ENCODE measurements at places on chromosomes 16 and 17.

GRCh38 chr16:6124136-6124535, 1026.5 kb upstream of the EEF2KMT start:
- no peak for DNase-seq

DNA sequence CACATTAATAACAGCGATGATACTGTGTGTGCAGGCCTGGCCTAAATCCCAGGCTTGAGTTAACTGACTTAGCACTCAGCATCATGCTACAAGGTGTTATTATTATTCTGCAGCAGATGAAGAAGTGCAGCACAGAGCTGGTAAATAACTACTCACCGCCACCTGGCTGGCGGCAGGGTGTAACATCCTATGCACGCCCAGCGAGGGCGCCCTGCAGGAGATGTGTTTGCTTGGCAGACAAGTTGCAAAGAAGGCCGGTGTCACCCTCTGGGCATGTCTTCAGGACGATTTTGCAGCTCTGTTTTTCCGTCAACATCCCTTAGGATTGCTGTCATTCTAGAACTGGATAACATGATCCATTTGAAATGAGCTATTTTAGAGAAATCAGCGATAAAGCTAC, 30.1 kb downstream of the DNAH9 start:
- no peak for DNase-seq

- no peak for DNase-seq
These were observed 472.4 kb downstream of the PMP22 start for GRCh38 chr17:14792746-14793145.

- DNase-seq, result no peak
These were observed 662.8 kb downstream of the WWOX start for GRCh38 chr16:78762222-78762621.

- no peak for DNase-seq
These were observed 29.5 kb upstream of the MED9 start for GRCh38 chr17:17447264-17447663.

DNA sequence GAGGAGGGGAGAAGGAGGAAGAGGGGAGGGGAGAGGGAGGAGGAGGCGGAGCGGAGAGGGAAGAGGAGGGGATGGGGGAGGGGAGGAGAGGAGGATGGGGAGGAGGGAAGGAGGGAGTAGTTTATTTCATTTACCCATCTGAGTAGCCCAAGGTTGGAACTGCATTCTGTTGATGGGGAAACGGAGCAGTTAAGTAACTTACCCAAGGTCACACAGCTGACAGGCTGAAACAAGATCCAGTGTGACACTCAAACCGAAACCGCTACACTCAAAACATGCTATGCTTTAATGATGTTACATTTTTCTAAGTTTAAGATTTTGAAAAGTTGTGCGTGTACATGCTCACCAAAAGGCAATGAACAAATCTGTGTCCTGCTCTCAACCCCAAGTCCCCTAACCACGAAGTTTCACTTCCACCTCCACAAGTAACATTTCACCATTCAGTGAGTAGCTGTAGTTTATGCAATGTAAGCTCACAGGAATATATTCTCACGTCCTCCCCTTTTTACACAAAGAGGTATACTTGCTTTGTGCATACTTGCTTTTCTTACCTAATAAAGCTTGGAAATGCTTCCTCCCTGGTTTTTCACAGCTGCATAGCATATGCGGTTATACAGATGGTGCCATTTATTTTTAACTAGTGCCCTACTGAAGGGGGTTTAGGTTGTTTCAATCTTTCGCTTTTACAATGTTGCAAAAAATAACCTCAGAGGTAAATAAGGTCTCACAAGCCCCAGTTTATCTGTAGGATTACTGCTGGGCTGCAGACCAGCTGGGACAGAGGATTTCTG, 275.3 kb downstream of the PARN start:
- no peak for DNase-seq

DNA sequence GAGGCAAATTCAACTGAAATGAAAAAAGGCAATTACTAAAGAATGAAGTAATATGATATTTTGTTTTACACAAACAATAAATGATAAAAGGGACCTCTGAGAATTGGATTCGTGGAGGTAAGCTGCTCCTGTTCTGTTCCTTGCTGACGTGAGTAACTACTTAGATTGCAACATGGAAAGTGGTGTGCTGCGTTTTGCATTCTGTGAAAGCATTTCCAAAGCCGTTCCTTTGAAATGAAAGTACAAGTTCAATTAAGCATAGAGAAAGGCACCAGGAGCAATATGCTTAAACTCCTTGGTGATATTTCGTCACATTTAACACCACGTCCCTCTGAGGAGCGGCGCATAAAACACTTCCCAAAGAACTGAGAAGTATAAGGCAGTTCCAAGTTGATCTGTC, 381.7 kb downstream of the UTP18 start:
- DNase-seq, result no peak

DNA sequence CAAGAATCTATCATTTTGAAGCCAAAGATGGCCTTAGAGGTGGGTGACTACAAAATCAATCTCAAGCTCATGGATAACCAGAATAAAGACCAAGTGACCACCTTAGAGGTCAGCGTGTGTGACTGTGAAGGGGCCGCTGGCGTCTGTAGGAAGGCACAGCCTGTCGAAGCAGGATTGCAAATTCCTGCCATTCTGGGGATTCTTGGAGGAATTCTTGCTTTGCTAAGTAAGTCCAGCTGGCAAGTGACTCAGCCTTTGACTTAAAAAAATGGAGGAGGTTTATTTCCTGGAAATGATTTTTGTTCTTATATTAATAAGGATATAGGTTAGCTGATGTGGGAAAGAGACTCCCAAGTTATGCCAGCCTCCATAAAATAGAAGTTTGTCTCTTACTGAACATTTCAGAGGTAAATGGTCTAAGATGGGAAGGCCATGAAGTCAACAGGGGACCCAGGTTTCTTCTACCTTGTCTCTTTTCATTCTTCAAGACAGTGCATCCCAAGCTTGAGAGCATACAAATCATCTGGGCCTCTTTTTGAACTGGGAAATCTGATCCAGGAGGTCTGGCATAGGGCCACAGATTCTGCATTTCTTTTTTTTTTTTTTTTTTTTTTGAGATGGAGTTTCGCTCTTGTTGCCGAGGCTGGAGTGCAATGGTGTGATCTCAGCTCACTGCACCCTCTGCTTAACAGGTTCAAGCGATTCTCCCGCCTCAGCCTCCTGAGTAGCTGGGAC, 19.8 kb upstream of the TANGO6 start:
- DNase-seq, result no peak

- no peak for DNase-seq
These were observed 44.9 kb upstream of the POLR3E start for GRCh38 chr16:22252317-22252716.

DNA sequence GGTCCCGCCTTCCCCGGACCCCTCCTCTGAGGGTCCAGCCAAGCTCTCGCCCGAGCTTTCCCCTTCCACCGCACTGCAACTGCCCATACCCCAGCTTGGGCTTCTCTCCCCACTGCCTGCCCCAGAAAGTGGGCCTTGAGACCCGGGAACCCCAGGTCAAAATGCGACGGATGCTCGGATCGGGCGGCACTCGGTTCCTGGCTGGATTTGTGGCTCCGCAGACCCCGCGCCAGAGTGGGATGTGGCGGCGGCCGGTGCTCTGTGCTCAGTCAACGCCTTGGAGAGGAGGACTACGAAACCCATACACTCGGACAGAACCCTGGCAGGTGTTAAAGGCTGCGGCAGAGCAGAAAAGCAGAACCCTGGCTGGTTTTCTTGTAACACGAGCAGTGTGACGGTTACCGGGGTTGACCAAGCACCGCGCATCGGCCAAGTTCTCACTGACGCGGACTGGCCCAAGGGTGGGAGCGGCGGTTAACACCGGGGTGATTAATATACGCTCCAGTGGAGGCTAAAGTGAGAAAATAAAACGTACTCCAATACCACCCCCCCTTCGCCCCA, 885 bp upstream of the SLFN13 start:
- no peak for DNase-seq

DNA sequence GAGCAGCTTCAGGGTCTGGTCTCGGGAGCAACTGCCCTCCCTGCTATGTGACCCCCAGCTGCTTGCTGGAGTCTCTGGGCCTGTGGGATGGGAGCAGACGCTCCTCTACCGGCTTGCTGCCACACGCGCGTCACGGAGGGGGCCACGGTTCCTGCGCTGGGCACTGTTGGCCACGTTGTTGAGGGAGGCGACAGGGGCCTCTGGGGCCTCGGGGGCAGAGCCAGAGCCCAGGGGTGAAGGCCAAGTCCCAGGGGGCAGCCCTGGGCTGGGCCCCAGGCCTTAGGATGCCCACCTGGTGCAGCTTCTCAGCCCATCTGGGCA, 56.6 kb downstream of the ZFPM1 start:
- no peak for DNase-seq

GRCh38 chr16:25566183-25566582, 125.6 kb upstream of the HS3ST4 start:
- no peak for DNase-seq

DNA sequence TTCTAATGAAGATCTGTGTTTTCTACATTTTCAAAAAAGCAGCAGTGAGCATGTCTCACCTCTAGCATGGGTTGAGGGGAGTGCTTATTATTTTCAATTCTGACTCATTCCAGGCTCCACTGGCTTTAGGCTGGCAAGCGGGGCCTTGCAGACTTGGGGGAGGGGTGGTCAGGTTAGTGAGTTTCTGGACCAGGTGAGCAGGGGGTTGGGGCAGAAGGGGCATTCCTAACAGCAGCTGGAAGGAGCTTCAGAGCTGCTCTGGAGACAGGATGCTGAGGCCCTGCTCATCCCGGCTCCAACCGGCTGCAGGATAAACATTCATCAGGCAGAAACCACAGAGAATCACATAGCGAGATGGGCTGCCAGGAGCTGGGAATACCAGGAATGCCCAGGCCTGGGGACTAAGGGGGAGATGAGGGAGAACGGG, 10.5 kb upstream of the KRT19 start:
- no peak for DNase-seq

- no peak for DNase-seq
These were observed 182.3 kb downstream of the PHKB start for GRCh38 chr16:47643323-47644000.

GRCh38 chr17:2155573-2155972, 100.7 kb downstream of the HIC1 start:
- DNase-seq, result no peak

GRCh38 chr16:21179126-21179982, 20.9 kb downstream of the LDAF1 start:
- no peak for DNase-seq

DNA sequence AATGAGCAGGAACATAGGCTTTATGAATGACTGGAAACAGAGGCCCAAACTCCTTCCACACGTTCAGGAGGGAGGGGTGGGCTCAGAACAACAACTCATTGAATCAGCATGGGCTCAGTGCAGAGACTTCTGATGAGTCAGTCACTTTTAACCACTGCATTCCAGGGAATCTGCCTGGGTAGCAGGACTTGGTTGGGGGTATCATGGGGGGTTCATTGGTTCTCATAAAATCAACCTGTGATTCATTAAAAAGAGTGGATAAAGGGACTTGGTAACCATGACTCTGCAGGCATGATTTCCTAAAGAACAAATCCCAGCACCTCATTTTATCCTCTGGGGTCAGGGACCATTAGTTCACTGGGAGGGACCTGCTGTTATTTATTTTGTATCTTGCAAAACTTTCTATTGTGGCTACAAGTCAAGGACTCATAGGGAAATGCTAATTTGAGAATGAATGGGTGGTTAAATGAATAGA, 13.8 kb downstream of the ITGB3 start:
- no peak for DNase-seq

GRCh38 chr16:75392906-75393305, 40.4 kb downstream of the CFDP1 start:
- no peak for DNase-seq

DNA sequence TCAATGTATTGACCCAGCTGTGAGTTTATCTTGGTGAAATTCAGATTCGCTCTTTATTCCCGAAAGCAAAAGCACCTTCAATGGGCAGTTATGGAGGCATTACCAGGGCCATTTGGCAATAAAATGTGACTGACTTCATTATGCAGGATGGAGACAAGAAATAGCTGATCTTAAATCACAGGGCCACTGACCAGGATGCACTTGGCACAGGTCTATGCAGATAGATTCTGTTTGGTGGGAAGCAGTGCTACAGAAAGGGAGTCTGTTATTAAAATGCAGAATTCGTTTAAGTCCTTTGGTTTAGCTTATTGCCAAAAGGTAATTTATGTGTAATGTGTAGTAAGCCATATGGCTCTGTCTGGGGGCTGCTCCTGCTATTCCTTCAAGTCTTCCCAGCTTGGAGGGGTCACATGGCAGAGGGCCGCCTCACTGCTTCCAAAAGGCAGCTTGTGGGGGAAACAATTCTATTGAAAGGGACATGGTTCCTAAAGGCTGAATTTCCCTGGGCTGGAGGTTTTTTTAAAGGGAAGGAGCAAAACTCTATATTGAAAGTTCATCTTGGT, 239.8 kb downstream of the HS3ST4 start:
- no peak for DNase-seq

GRCh38 chr17:32503251-32504165, 16.7 kb downstream of the CDK5R1 start:
- DNase-seq, result no peak

GRCh38 chr16:66168777-66169176, 197.7 kb upstream of the CDH5 start:
- no peak for DNase-seq

GRCh38 chr16:61681124-61681523, 355.1 kb downstream of the CDH8 start:
- no peak for DNase-seq

DNA sequence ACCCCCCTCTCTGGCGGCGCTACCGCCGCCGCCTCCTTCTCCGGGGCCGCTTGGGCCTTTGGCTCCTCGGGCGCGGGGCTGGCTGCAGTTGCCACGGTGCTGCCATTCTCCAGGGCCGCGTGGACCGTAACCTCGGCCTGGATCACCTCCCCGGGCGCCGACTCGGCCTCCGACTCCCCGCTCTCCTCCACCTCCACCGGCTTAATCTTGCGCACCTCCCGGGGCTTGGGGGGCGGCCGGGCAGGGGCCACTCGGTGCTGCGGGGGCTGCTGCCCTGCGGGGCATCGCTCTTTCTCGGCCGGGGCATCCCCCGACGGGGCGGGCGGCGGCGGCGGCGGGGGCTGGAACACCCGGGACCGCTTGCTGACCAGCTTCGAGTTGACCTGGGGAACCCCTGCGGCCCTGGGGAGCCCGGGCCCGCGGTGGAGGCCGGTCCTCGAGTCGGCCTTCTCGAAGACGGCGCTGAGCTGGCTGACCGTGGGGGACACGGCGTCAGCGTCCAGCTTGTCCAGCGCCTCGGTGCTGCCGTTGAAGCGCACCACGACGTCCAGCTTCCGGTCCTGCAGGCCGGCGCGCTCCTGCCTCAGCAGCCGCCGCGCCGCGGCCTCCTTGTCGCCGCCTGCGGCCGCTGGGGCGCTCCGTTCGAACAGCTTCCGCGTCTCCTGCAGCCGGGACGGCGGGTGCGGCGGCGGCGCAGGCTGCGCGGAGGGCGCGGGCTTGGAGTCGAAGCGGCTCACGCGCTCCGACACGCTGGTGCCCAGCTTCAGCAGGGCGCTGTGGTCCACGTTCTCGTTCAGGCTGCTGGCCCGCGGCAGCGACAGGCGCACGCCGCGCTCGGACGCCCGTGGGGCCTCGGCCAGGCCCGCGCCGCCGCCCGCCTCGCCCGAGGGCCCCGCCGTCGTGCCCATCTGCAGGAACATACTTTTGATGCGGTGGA, 792 bp downstream of the PPP1R9B start:
- peak; percentile 51 for DNase-seq

DNA sequence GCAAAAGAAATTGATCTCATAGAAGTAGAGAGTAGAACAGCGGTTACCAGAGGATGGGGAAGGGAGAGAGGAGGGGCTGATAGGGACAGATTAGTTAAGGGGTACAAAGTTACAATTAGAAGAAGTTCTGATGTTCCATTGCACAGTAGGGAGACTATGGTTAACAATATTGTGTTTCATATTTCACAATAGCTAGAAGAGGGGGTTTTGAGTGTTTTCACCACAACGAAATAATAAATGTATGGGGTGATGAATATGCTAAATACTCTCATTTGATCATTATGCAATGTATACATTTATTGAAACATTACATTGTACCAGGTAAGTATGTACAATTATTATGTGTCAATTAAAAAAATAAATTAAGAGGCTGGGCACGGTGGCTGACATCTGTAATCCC, 291.2 kb upstream of the KCNJ16 start:
- DNase-seq, result no peak
